ENCODE measurements at places on chromosomes 11 and 22. TPM values are rescaled to one million over a fixed set of nuclear protein-coding genes. Genes with fewer than 3 reads are reported as not detected.
A peak's percentile ranks its signal among the peaks of the same experiment; 100 is the strongest.

DNA sequence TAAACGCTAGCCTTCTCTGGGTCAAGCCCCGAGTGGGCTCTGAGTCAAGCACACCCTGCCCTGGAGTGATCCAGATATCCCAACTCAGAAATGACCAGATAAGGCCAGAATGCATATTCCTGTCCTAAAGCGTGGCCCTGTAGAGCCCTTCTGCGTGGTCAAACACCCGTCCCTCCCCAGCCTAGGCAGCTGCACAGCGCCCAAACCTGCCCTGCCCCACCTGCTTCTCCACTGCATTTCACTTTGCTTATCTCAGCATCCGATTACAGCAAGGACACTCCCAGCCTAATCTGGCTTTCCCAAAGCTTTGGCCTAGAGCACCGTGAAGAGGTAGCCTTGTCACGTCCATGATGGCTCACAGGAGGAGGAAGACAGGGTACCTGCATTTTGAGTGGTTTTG lies 11.9 kb upstream of the TMPRSS4 start:
- H3K4me3 ChIP-seq = no peak overlapping the region
- H3K36me3 ChIP-seq = no peaks in the 10 kb centered on the region
- H3K27me3 ChIP-seq = peaks cover 15% of the 10 kb centered on the region

DNA sequence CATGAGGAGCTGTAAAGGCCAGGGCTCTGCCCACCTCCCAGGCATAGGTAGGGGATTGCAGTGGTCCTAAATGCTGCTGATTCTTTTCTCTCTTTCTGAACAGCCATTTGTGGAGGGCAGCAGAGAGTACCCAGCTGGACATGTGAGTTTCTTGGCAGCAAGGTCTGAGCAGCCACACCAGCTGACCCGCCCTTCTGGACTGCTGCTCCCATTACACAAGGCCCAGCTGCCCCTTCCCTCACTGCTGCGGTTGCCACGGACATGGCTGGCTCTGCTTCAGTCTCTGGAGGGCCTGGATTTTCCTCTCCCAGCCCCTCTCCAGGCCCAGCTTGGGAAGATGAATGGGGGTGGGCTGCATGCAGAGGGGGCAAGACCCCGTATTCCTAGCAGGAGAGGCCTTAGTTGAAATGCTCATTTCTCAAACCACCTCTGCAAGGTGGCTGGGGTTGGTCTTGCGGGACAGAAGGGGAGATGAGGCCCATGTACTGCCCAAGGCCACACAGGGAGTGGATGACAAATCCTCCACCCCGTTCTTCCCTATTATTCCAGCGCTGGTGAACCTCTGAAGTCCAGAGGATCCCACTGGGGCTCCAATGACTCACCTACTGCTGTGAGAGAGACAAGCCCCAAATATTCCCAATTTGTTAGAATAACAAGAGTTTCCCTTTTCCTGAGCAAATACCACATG lies 4.6 kb downstream of the LGALS12 start:
- no peak overlapping the region for H3K4me3 ChIP-seq
- H3K4me1 ChIP-seq = peaks cover 5% of the 10 kb centered on the region
- no peaks in the 10 kb centered on the region for H3K36me3 ChIP-seq

Gene PACSIN3
- total RNA-seq = 61.1 TPM

- H3K4me3 ChIP-seq = no peak overlapping the region
- H3K27me3 ChIP-seq = peaks cover 12% of the 10 kb centered on the region
- DNase-seq = no peak
These were observed 3.1 kb upstream of the PGGHG start for GRCh38 chr11:285894-286220.

- H3K27me3 ChIP-seq = no peaks in the 10 kb centered on the region
- H3K4me1 ChIP-seq = peaks cover 29% of the 10 kb centered on the region
- no peak overlapping the region for H3K4me3 ChIP-seq
- DNase-seq = no peak
These were observed 29.4 kb downstream of the SIK2 start for GRCh38 chr11:111631666-111632039.

- H3K27ac ChIP-seq = no peak overlapping the region
- peaks cover 12% of the 10 kb centered on the region for H3K4me1 ChIP-seq
- DNase-seq = no peak
- peaks cover 13% of the 10 kb centered on the region for H3K27me3 ChIP-seq
These were observed 250.7 kb upstream of the ARHGAP20 start for GRCh38 chr11:110962921-110963320.

Gene TIMP3
- total RNA-seq = 68.2 TPM

GRCh38 chr11:350723-351255 lies 18.5 kb upstream of the B4GALNT4 start:
- no peaks in the 10 kb centered on the region for H3K27me3 ChIP-seq
- peak overlapping the region; percentile 86 for H3K27ac ChIP-seq
- H3K4me1 ChIP-seq = peaks cover 45% of the 10 kb centered on the region
- no peak overlapping the region for H3K4me3 ChIP-seq

GRCh38 chr11:66629356-66629755 lies 9.1 kb upstream of the RBM4 start:
- no peaks in the 10 kb centered on the region for H3K4me1 ChIP-seq
- H3K36me3 ChIP-seq = peaks cover 39% of the 10 kb centered on the region
- H3K27me3 ChIP-seq = no peaks in the 10 kb centered on the region

Data from mesothelial cell of epicardium (in vitro differentiated cells).